ENCODE measurements at places on chromosomes 12 and 14. TPM values are rescaled to one million over a fixed set of nuclear protein-coding genes. Genes with fewer than 3 reads are reported as not detected.

FGF23 gene
- polyA plus RNA-seq = not detected

AMHR2 gene
- not detected for polyA plus RNA-seq

DNA sequence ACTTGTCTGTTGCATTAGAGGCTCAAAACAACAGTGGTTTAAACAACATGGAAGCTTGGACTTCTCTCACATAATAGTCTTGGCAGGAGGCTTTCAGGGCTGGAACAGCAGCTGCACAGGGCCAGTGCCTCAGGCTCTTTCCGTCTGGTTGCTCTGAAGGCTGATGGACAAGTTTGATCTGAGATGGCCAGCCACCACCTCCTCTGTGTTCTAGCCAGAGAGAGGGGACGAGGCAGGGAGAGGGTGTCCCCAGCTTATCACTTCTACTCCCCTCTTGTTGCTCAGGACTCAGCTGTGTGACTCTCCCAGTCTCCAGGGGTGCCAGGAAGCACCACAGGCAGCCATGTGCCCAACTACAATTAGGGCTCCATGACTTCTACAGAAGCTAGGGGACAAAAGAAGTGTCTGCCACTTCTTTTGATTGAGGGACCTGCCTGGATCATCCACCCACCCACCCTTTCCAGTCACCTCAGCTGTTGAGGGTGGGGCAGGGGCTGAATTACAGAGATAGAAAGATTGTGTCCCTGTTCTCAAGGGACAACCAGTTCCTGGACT, 46.6 kb downstream of the SMIM41 start:
- DNase-seq = no peak
- no peak overlapping the region for H3K4me3 ChIP-seq
- no peak overlapping the region for H3K27ac ChIP-seq
- H3K27me3 ChIP-seq = no peaks in the 10 kb centered on the region
- no peaks in the 10 kb centered on the region for H3K36me3 ChIP-seq
- H3K4me1 ChIP-seq = no peaks in the 10 kb centered on the region

DNA sequence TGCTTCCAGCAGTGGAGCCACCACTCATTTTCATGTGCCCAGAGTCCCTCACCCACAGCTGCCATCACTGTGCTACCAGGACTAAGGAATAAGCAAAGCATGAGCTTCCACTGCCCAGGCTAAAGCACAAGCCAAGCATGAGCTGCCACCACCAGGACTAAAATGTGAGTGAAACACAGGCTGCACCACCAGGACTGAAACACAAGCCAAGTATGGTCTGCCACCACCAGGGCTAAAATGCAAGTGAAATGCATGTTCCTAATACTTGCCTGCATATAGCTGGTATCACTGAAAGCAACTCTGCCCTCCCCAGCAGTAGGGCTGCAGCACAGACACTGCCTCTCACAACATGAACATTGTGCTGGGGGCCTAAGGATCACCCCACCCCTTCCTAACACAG, 30.0 kb downstream of the CEP83 start:
- no peak overlapping the region for H3K27ac ChIP-seq
- no peaks in the 10 kb centered on the region for H3K27me3 ChIP-seq
- no peak overlapping the region for H3K4me3 ChIP-seq
- no peaks in the 10 kb centered on the region for H3K36me3 ChIP-seq
- H3K4me1 ChIP-seq = no peaks in the 10 kb centered on the region

DNA sequence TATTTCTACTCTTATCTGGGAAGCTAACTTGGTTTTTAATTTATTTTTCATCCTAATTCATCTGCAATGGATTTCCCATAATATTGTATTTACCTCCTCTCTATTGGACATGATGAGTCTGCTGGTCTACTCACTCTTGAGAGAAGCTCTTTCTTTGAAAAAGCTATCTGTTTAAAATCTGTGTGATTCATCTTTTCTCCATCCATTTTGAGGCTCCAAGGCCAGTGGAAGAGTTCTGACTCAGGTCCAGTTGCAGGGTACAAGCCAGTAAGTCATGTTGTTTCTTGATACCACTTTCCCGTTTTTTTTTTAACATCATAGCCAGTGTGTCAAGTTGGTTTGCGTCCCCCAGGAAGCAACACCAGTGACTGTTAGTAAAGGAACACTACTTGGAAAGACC, 160.3 kb upstream of the BMP4 start:
- no peaks in the 10 kb centered on the region for H3K36me3 ChIP-seq
- H3K4me1 ChIP-seq = no peaks in the 10 kb centered on the region
- H3K4me3 ChIP-seq = no peak overlapping the region
- H3K27ac ChIP-seq = no peak overlapping the region
- no peak for DNase-seq
- H3K27me3 ChIP-seq = no peaks in the 10 kb centered on the region

Data from naive thymus-derived CD4-positive, alpha-beta T cell (primary cell).